Frontal cortex (tissue), 4 donors: ENCODE measurements at places on chromosomes 3 and 15. TPM values are rescaled to one million over a fixed set of nuclear protein-coding genes. Genes with fewer than 3 reads are reported as not detected.

The C3orf20 gene
- not detected for total RNA-seq

The GOLGA6L6 gene
- not detected for total RNA-seq

The TRAT1 gene
- total RNA-seq, result not detected

The C2CD4A gene
- under 0.01 TPM for total RNA-seq

The KCTD6 gene
- total RNA-seq, result 24.5 TPM

The NLGN1 gene
- total RNA-seq, result 59.1 TPM

The MUC4 gene
- total RNA-seq, result 0.41 TPM

The SOX14 gene
- total RNA-seq, result not detected

The NR2F2 gene
- total RNA-seq, result 4.9 TPM

The PRRT3 gene
- total RNA-seq, result 4.1 TPM

The ATP10A gene
- 0.82 TPM for total RNA-seq

The PATL2 gene
- not detected for total RNA-seq

The PAK6 gene
- total RNA-seq, result 11.8 TPM

The SYNM gene
- 9.0 TPM for total RNA-seq

The DLL4 gene
- total RNA-seq, result 4.1 TPM

The NMD3 gene
- 72.6 TPM for total RNA-seq

The SEMA6D gene
- total RNA-seq, result 49.3 TPM

The DUOXA2 gene
- not detected for total RNA-seq

The CKMT1A gene
- 6.5 TPM for total RNA-seq

The DAZL gene
- not detected for total RNA-seq

The THRB gene
- total RNA-seq, result 42.4 TPM

The GCSAM gene
- total RNA-seq, result not detected

The SLC12A1 gene
- total RNA-seq, result 1.6 TPM

The SERPINI1 gene
- 85.6 TPM for total RNA-seq

The CASR gene
- not detected for total RNA-seq

The CYP1A1 gene
- total RNA-seq, result 0.41 TPM

The ZMYND10 gene
- total RNA-seq, result 3.7 TPM

The EFHB gene
- total RNA-seq, result 0.41 TPM

The GABRR3 gene
- not detected for total RNA-seq

The LIPC gene
- not detected for total RNA-seq

The TMCO5A gene
- total RNA-seq, result not detected

The BNIP2 gene
- total RNA-seq, result 63.6 TPM

The SAMMSON gene
- not detected for total RNA-seq
